ENCODE measurements at places on chromosomes 4 and X.

DNA sequence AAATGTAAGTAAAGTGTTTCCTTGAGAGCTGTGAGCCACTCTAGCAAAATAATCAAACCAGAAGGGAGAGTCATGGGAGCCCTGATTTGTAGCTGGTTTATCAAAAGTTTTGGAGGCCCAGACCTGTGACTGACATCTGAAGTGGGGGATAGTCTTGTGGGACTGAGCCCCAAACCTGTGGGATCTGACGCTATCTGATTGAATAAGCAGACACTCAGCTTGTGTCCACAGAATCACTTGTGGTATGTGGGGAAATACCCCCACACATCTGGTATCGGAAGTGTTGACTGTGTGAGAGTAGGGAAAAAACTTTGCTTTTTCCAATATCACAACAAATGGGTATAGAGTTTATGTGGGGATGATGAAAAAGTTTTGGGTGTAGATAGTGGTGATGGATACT, 35.4 kb downstream of the FUNDC1 start:
- DNase-seq = no peak

DNA sequence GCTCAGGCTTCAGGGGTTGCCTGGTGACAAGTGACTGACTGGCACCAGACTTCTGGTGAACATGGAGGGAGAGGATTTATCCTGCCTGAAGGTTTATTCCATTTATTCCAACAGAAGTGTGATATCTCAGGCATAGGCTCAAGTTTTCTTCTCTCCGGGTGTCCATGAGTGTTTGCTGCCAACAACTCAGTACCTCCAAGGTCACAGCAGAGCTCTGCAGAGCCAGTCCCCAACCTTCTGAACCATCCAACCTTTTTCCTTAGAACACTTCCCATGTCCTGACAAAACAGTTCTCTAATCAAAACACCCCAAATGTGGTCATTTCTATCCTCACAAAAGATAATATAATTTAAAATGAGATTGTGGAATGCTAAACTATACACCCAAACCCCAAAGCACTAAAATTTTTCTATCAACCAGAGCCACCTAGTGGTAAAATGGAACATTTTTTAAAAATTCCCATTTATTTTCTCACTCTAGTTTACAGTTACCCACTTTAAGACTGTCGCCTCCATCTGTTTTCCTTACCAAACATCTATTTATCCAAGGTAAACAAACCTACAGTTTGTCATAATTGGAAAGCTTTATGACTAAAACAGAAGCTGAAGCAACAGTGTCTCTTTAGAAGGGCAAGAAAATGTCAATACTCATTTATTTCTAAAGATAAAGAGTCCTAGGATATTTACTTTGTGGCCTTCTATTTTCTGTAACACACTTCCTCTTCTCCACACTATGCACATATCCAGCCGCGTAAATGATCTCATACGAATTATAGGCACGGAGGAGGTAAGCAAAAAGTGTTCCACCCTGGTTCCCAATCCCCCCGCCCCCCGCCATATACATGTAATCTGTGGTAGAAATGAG, 39.5 kb downstream of the TMEM154 start:
- DNase-seq = no peak

GRCh38 chr4:42331914-42332368, 65.3 kb upstream of the SHISA3 start:
- DNase-seq = no peak

GRCh38 chr4:92421920-92422319, 118.2 kb downstream of the GRID2 start:
- DNase-seq = no peak

- peak; percentile 71 for DNase-seq
These were observed 390.7 kb downstream of the MAPK10 start for GRCh38 chr4:85968945-85969819.

GRCh38 chr4:150680651-150681050, 98.7 kb downstream of the MAB21L2 start:
- no peak for DNase-seq

DNA sequence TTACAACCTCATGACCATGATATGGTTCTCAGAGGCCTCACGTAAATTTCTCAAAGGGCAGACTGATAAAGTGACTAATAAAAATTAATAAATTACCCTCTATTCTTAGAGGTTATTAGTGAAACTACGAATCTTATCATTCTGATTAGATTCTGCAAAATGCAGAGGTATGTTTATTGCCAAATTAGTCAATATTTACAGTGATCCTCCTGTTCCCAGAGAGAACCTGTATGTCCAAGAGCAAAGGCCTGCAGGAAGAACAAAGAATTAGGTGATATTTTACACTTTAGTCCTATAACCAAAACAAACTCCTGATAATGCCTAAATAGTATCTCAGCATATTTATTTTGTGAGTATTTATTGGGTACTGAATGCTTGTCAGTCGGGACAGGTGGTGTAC, 58.1 kb downstream of the FAM13A start:
- no peak for DNase-seq

DNA sequence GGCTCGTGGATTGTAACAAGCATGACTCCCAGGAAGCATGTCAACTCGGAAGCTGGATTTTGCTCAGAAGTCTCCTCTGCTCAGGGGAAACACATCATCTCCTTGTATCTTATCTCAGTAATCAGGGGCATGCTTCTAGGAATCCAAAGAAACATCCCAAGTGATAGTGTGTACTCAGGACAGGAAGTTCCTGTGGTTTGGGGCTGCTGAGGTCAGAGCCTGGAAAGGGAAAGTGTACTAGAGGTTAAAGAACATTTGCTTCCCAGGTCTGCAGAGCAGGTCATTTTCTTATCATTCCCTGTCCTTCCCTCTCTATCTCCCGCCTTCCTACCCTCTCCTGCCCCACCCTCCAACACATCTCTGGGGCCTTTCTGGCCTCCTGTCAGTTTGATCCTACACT, 38.8 kb downstream of the SLC34A2 start:
- peak; percentile 74 for DNase-seq

GRCh38 chr4:22668702-22669101, 24.0 kb upstream of the GBA3 start:
- DNase-seq = no peak

DNA sequence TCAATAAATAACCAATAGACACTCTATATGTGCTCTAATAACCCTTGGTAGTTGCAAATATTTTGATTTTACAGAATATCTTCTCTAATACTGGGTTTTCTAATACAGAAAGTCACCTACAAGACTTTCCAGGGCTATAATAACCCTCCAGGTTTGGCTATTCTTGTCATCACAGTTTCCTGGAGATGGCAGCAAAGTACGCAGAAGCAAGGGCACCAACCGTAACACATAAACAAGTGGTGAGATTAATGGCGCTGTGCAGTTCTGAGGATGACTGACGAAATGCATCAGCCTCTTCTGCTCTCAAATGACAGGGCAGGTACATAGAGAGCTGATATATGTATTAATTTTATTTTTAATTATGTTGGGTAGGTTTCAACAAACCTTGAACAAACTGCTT, 122.4 kb downstream of the C4orf33 start:
- no peak for DNase-seq

DNA sequence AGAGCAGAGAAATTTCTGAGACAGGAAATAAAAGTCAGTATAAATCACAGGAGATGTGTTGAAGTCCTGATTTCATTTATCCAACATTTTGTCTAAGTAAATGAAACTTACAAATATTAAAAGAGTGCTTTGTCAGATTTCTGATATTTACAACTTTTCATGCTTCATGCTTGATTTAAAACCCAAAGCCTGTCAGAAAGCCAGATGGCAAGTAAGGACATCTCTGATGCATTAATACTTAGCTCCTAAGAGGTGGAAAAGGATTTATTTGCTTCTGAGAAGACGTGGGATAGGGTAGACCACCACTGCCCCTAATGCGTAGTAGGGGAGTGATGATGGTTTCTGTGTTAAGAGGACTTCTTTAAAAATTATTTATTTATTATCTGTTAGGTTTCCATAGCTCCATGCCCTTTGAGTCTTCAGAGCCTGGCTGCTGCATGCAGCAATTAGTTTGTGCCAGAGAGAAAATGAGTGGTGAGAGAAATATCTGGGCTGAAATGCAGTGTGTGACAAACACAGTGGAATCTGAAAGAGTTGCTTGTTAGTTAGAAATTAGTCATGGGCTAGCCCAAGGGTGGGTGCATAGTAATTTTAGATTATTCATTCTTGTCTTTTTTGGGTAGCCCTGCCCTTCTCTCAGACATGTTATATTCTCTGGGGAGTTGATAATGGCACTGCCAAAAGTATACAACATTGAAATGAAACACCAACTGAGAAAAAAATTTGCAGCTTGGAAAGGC, 333.8 kb downstream of the C4orf33 start:
- no peak for DNase-seq

DNA sequence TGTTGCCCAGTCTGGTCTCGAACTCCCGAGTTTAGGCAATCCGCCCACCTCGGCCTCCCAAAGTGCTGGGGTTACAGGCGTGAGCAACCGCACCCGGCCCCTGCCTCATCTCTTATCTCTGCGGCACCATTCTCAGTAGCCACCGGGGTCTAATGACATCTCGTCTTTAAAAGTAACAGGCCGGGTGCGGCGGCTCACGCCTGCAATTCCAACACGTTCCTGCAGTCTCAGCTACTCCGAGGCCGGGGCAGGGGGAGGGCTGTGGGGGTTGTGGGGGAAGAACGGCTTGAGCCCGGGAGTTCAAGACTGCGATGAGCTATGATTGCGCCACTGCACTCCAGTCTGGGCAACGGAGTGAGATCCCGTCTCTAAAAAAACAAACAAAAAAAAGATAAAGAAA, 28.8 kb downstream of the ING2 start:
- no peak for DNase-seq

- DNase-seq = no peak
These were observed 14.2 kb downstream of the CLNK start for GRCh38 chr4:10670321-10670720.

- DNase-seq = no peak
These were observed 109.0 kb downstream of the ATP11C start for GRCh38 chrX:139823806-139824205.

- DNase-seq = peak; percentile 15
These were observed 46.4 kb downstream of the KDR start for GRCh38 chr4:55078987-55079386.

DNA sequence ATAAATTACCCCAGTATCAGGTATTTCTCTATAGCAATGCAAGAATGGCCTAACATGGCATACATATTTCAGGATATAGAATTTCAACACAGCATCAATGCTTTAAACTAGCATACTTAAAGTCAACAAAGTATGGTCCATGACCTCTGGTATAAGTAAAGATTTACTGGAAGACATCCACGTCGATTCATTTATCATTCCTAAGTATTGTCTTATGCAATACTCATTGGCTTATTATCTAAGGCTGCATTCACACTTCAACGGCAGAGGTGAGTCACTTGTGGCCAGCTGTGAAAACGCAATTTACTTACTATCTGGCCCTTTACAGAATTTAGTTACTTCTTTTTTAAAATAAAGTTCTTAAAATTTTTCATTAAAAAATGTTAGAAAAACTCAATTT, 42.6 kb downstream of the ADGRA3 start:
- DNase-seq = peak; percentile 76

DNA sequence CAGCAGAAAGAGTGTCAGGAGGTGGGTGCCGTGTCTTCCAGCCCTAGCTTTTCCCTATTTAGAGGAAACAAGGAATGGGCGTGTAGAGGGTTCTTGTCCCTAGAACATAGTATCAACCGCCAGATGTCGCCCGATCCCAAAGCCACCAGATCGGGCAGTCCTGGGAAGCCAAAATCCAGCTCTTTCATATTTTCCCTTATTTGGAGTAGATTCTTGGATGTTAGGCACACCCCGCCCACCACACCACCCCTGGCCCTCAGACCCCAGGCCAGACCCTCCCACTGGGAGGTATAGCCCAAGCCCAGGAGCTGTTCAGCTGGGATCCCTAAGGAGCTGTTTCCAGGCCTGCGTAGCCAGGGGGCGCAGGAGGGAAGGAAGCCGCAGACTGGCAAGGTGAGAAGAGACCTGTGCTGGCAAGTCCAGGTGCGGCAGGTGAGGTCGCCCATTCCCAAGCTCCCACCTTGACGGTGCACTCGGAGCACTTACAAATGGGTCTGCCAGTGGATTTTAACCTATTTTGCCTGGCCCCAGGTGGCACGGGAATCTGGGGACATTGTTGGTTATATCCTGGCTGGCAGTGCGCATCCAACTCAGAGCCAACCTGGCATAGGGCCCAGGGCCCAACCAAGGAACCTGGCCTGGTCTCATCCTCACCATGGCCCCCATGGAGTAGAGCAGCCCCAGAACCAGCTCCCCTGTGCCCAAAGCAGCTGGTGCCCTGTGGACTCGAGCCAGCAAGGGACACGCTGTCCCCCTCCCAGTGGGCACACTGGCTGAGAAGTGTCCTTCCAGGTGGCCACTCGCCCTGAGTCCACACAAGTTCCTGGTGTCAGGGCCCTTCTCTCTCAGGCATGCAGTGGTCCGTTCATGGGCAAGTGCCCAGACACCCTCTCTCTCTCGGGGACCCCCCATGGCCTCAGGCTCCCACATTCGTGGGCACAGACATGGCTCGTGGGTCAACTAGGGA, 811 bp downstream of the FLNA start:
- peak; percentile 45 for DNase-seq

GRCh38 chr4:151887031-151887815, 126.4 kb upstream of the GATB start:
- DNase-seq = peak; percentile 12

- no peak for DNase-seq
These were observed 975.8 kb downstream of the C4orf33 start for GRCh38 chr4:130071746-130072145.

GRCh38 chr4:185718578-185719499, 93.2 kb downstream of the SORBS2 start:
- DNase-seq = no peak

GRCh38 chr4:20284990-20285389, 33.3 kb downstream of the SLIT2 start:
- DNase-seq = peak; percentile 94

DNA sequence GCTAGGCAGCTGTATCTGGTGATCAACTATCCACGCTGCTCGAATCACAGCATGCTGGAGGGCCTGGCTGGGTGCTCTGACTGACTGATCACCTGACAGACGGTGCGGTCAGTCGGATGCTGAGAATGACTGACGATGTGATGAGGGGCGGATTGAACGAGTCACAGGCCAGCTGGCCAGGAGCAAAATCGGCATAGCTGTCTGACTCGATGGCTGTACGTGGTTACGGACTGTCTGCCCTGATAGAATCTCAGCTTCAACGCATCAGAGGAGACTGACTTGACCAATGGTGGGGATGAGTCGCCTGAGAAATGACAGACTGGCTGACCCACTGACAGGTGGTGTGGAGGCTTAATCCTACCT, 1.0 kb upstream of the SUV39H1 start:
- peak; percentile 2 for DNase-seq

DNA sequence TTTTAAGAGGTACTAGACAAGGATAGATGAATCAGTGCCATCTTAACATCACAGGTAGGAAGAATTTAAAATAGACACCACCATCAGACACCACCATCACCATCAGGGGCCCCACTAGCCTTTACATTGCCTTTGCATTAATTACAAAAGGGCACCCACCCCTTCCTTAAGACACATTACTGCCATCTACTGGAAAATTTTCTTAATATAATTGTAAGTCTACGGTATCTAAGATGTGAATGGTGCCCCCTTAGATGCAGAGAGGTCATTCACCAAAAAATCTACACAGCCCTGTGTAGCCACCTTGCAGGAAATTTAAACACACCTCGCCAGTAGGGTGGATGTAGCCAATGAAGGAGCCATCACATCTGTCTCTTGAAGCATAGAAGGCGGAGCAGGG, 184.1 kb downstream of the MID1IP1 start:
- DNase-seq = no peak

- DNase-seq = no peak
These were observed 977.1 kb downstream of the FAT4 start for GRCh38 chr4:126291886-126292285.

All from NCI-H226 (cell line).